ENCODE measurements at places on chromosomes 1 and 21. TPM values are rescaled to one million over a fixed set of nuclear protein-coding genes. Genes with fewer than 3 reads are reported as not detected.

DNA sequence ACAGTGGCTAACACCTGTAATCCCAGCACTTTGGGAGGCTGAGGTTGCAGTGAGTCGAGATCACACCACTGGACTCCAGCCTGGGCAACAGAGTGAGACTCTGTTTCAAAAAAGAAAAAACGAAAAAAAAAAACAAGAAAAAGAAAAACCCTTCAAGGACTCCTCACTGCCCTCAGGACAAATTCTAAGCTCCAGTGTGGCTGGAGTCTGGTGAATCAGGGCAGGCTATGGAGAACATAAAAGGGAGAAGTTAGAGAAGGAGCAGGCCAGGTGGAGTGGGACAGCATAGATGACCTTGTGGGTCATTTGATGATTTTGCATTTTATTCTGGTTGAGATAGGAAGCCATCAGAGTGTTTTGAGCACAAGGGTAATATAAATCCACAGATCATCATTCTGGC lies 12.5 kb upstream of the UAP1 start:
- no peak for DNase-seq

- no peak for DNase-seq
Measured at GRCh38 chr1:216788671-216789070, 65.4 kb upstream of the ESRRG start.

DNA sequence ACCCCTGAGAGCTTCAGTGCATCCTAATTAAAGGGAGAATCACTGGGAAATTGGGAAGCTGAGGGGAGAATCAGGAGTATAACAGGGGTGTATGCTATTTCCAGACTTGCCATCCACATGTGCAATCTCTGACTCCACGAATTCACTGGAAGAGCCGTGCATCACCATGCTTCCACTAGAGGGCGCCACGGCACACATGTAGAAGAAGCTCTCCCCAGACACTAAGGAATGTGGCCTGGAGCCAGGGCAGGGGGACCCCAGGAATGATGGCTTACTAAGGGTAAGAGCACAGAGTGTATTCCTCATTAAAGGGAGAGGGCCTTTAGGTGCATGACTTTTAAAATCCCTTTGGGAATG lies 81.5 kb downstream of the ABCA4 start:
- no peak for DNase-seq

GRCh38 chr1:1881727-1882126 lies 9.2 kb downstream of the GNB1 start:
- DNase-seq, result no peak

The SH3BGR gene
- polyA plus RNA-seq, result 6.4 TPM

DNA sequence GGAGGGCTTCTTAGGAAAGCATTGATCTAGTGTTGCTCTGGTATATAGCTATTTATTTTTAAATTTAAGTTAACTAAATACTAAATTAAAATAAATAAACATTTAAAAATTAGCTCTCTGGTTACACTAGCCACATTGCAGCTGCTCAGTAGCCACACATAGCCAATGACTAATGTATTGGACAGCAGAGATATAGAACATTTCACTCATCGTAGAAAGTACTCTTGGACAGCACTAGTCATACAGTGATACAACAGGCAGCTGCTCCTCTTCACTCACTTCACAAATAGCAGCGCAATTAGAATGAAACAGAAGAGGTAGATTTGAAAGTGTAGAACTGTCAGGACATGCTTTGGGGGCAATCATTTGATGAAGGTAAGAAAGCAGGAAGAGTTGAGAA lies 245.4 kb downstream of the PBX1 start:
- DNase-seq, result no peak

GRCh38 chr1:94093396-94093795 lies 27.6 kb downstream of the ABCA4 start:
- no peak for DNase-seq

- no peak for DNase-seq
Measured at GRCh38 chr1:38027201-38028104, 14.9 kb downstream of the UTP11 start.

GRCh38 chr1:121418369-121419049 lies 233.7 kb downstream of the SRGAP2C start:
- no peak for DNase-seq

The GJA9 gene
- 0.25 TPM for polyA plus RNA-seq

DNA sequence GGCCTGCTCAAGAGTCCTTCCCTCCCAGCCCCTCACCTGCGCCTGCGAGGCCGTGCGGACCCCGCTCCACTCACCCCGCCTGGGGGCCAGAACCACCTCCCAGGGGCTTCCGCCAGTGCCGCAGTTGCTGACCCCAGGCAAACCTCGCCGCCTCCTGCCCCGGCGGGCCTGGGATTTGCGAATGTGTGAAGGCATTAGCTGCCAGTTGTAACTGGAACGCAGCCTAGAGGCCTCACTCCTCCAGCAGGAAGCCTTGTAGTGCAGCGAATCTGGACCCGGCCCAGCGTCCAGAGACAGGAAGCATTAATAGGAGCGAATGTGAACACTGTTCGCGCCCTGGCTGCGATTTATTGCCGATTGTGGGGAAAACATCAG lies 140.9 kb upstream of the ARHGEF16 start:
- peak; percentile 53 for DNase-seq

DNA sequence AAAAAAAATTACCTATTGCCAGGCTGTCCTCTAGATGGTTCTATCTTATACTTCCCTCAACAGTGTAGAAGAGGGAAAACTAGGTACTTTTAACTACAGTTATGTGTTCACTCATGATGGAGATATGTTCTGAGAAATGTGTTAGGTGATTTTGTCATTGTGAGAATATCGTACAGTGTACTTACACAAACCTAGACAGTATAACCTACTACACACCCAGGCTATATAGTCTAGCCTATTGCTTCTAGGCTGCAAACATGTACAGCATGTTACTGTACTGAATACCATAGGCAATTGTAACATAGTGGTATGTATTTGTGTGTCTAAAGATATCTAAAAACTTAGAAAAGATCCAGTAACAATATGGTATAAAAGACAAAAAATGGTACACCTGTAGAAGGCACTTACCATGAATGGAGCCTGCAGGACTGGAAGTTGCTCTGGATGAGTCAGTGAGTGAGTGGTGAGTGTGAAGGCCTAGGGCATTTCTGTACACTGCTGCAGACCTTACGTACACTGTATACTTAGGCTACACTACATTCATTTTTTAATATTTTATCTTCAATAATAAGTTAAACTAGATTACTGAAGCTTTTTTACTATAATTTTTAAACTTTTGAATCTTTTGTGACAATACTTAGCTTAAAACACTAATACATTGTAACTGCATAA lies 13.2 kb downstream of the MGST3 start:
- DNase-seq, result no peak

DNA sequence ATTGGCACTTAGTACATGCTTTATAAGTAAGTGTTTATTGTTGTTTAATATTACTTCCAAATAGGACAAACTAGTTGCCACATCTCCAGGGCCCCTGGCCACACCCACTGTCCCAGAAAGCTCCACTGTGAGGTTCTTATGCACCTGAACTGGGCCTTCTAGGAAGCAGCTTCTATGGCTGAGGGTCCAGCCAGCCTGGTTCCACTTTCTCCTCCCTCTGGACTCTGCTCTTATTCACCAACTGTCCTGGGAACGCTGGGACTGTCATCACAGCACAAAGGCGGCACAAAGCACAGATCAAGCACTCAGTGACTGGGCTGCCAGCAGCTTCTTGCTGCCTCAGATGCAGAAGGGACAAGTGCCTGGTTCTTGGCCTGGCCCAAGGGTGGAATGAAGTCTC lies 29.6 kb upstream of the ZNF648 start:
- no peak for DNase-seq

DNA sequence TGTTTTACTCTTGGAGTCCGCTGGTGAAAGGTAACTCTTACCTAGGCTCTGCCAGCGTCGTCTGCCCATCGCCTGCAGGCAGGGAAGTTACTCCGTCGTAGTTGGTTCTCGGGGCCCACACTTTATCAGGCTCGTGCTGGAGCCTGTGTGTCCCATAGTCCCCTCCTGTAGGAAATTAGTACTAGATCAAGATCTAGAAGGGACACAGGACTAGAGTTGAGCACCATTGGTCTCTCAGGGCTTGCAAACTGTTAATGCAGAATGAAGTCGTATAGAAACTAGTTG lies 940 bp downstream of the SRRM1 start:
- DNase-seq, result no peak

DNA sequence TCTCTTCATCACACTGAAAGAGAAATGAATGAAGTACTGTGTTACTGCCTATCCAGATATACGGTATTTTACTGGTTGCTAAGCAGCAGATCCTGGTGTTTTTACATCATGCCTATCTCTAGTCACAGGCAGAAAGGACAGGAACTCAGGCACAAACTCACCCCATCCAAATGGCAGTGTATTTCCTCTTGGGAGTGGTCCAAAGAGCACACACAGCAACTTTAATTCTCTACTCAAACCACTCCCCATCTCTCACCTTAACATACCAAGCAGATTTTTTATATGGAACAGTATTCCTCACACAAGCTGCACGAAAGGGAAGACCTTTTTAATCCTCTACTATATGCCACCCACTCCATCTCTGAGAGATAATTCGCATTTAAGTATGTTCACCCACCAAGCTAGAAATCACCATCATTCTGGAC lies 27.3 kb downstream of the EIF4G3 start:
- DNase-seq, result no peak

DNA sequence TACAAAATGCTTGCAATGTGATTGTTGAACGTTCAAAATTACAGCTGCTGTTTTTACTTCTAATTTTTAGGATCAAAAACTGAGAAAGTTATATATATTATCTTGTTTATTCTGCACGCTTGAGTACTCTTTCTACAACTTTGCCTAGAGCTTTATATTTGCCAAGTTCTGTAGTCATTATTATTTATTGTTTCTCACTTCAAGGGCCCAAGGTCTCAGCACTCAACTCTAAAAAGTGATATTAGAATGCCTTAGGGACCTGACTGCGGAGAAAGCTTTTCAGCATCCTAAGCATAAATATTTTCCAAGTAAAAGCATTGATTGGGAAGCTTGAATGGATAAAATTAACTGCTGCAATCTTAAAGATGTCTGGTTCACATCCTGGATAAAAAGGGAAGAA lies 83.6 kb downstream of the UBE2U start:
- no peak for DNase-seq

GRCh38 chr1:165893507-165893906 lies 66.1 kb downstream of the UCK2 start:
- DNase-seq, result no peak

- DNase-seq, result no peak
Measured at GRCh38 chr21:36684957-36685714, 13.8 kb upstream of the SIM2 start.

- DNase-seq, result no peak
Measured at GRCh38 chr1:80531182-80531581, 1269.6 kb upstream of the ADGRL2 start.

The NUF2 gene
- polyA plus RNA-seq, result 26.6 TPM

DNA sequence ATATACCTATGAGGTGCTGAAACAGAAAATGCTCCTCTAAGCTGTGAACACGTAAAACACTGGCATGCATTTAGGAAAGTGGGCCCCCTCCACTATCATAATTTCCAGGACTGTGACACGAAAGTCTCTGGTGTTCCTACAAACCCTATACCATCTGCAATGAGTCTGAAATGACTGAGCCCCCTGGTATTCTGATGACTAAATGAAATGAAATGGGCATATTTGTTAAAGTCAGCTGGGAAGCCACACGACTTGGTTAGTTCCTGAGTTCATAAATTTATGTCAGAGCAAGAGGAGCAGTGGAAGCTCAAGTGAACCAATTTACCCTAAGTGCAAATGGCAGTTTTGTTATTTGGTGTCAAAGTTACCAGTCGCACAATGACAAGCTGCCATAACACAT lies 182.3 kb downstream of the KCTD3 start:
- no peak for DNase-seq

- no peak for DNase-seq
Measured at GRCh38 chr1:244111027-244111426, 59.9 kb downstream of the ZBTB18 start.

- DNase-seq, result peak; percentile 79
Measured at GRCh38 chr1:26723013-26723991, 27.5 kb downstream of the ARID1A start.

The CD101 gene
- polyA plus RNA-seq, result 1.8 TPM

- no peak for DNase-seq
Measured at GRCh38 chr1:25529518-25530185, 13.8 kb upstream of the LDLRAP1 start.

GRCh38 chr1:203390298-203390697 lies 39.4 kb upstream of the FMOD start:
- no peak for DNase-seq

- DNase-seq, result no peak
Measured at GRCh38 chr21:20721151-20721550, 277.1 kb upstream of the NCAM2 start.

DNA sequence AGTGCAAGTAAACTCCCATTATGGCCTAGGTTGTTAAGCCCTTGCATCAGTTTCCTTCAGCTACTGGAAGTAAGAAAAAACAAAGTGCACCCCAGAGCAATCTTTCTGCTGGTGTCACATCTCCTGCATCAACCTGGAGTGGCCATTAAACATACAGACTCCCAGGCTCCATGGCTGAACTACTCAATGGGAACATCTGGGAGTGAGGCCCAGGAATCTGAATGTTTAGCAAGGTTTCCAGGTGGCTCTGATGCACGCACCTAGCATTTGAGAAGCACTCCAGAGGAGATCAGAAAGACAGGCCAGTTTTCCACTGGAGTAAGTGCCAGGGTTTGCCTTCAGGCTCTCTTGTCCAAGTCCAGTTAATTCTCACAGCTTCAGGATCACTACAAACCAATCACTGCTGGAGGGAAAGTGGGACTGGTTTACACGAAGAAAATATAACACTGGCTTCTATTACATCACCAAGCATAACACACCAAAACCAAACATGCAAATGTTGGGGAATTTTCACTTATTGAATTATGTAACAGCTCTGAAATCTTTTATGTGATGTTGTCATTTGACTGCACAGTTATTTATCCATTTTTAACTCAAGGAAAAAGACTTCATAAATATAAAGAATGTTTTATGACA lies 22.3 kb upstream of the ABCA4 start:
- no peak for DNase-seq

The TRAF3IP3 gene
- 1.6 TPM for polyA plus RNA-seq

The C4BPA gene
- polyA plus RNA-seq, result 0.62 TPM
